ENCODE measurements at places on chromosomes 16 and 17.

DNA sequence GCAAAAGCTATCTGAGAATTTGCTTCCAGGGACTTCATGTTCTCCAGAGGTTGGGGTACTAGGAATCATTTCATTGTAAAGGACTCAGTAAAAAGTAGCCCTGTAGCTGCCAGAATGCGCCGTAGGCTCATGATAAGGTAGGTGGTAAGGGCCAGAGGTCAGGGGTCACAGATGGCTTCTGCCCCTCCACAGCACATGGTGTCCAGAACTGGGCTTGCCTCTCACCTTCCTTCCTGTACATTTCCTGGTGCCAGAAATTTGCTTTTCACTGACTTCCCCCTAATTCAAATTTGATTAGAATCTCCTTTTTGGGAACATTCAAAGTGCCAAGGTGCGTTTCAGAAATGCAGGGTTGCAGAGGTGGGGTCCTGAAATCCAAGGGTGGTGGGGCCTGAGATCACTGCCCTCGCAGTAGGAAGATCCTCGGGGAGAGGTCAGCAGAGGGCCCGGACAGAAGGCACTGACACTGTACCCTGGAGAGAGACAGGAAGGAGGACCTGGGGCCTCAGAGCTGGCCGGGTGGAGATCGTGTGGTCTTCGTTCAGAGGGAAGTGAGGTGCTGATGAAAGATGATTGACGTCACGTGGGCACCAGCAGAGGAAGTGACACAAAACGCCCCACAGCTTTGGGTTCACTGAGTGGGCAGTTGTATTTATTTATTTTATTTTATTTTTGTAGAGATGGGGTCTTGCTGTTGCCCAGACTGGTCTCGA lies 25.5 kb upstream of the METRNL start:
- no peak for DNase-seq

GRCh38 chr16:66374176-66374575 lies 7.7 kb downstream of the CDH5 start:
- no peak for DNase-seq

DNA sequence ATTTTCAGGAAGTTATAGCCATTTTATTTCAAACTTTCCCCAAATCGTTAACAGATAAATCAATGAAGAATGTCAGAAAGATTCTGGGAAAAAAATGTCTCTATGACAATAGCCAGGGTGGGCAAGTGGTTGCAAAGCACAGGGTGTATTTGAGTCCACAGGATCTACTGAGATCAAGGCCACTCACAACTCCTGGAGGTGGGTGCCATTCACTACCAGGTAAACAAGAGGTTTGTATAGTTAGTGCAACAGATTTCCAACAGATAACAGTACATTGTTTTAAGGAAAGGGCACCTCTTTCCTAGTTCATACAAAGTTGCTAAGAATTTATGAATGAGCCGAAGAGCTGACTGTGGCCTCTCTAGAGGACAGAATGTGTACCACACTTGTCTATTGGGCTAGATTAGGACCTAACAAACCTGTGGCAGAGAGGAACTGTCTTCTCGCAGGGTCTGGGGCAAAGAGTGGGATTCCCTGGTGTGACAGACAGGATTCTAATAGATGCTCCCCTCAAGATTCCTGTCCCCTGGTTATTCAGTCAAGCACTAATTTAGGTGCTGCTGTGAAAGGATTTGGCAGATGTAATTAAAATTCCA lies 52.0 kb upstream of the ZNF629 start:
- no peak for DNase-seq

- DNase-seq, result no peak
Observed at GRCh38 chr16:57970970-57971369, at the start of gene CNGB1. Gene CNGB1 (minus strand): TSS chr16:57971128. CDS start chr16:57967286, 3,842 bp downstream.

DNA sequence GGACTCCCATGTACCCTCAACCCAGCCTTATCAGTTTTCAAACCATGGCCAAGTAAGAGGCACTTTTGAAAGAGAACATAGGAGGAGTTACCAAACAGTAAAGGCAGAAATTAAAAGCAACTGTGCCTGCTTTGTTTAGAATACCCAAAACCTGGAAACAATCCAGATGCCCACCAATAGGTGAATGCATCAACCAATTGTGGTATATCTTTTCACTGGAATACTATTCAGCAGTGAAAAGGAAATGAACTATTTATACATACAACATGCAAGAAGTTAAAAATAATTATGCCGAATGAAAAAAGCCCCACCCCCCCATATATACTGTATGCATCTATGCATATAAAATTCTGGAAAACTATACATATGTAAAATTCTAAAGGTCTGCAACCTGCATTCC lies 37.0 kb downstream of the PITPNC1 start:
- no peak for DNase-seq

DNA sequence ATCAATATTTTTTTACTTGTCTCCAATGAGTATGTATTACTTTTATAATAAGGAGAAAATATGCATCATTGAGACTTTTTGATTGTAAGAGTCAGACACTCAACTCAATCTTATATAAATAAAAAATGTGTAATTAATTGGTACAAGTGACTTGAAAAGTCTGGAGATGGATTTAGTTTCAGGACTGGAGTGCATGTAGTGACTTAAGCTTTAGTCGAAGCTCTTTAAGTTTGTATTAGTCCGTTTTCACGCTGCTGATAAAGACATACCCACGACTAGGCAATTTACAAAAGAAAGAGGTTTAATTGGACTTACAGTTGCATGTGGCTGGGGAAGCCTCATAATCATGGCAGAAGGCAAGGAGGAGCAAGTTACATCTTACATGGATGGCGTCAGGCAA lies 60.7 kb upstream of the NKD1 start:
- no peak for DNase-seq

GRCh38 chr17:17723354-17724261 lies 42.4 kb downstream of the RAI1 start:
- no peak for DNase-seq

- no peak for DNase-seq
Observed at GRCh38 chr17:21129023-21129681, 2.4 kb downstream of the DHRS7B start.

DNA sequence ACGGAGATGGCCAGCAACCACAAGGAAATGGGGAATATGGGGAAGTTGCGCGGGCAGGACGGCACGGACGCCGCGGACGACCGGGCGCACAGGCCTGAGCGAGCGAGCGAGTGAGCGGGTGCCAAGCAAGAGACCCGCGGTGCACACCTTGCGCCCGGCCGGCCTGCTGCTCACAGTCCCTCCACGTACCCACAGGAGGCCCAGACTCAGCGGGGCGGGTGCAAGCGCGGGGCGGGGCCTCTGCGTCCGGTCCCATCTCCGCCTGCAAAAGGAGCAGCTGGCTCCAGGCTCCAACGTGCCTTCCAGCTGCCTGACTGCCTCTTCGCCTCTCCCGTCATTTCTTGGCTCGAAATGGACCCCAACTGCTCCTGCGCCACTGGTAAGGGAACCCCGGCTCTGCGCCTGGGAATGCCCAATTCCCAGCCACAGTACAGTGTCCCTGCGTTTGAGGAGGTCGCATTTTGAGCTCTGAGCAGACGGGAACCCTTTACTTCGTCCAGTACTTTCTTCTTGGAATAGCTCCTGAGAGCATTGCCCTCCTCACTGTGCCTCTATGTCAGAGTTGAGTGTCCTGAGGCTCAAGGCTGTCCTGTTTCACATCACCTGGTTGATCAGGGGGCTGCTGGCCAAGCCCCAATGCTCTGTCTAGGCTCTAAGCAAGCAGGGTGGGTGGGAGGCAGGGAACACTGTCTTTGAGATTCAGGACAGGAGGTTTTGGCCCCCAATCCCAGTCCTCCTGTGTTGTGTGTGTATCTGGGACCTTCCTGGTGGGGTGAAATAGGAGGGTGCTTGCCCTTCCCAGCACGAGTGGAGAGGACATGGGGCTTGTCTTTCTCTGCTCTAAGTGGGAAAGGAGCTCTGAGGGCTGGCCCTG lies 8.1 kb upstream of the MT1E start:
- DNase-seq, result no peak

GRCh38 chr17:68657166-68657565 lies 56.0 kb upstream of the FAM20A start:
- DNase-seq, result no peak

DNA sequence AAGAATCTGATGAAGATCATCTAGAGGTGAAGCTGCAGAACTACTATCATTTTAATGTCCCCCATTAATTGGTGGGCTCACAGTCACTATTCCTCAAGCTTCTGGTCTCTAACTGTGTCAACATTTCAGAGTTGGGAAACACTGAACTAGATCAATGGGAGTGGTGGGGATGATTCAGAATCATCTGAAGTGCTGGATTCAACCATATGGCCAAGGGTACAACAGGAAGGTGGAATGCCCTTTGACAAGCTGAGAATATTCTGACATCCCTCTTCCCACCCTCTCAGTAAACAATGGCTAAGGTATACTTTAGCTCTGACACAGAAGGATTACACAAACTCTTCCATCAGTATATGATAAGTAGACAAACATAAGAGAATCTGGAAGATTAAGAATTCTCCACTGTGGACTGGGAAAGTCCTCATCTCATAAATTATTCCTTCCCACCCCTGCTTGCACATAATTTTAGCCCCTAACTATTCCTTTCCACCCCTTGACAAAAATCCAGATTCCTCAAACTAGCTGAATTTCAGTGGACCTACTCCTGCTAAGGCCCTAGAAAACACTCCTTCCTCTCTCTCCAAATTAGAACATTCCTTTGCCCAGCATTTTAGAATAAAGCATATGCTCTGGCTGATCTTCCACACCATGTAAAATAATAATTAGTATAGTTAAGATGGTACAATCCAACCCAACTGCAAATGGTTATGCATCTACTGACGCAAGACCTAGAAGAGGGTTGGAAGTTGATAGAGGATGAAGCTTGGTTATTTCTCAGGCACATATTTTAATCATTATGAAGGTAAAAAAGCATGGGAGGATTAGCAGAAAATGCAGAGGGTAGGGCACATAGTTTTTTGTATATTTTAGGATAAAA lies 16.3 kb upstream of the RFFL start:
- DNase-seq, result no peak

DNA sequence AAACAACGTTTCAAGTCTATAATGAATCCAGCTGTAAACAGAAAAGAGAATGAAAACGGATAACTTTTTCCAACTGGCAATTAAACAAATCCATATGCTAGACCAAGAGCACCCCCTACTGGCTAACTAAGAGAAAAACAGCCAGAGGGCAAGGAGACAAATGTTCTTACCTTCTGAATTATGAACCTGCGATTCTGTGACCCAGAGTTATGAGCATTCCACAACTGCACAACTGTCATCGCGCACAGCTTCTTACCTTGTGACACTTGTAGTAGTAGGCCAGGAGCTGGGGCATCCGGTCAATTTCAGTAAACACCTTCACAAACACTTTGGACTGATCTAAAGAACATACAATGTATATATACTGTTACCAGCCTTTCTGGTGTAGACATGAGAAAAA lies 18.6 kb downstream of the COG7 start:
- DNase-seq, result no peak

DNA sequence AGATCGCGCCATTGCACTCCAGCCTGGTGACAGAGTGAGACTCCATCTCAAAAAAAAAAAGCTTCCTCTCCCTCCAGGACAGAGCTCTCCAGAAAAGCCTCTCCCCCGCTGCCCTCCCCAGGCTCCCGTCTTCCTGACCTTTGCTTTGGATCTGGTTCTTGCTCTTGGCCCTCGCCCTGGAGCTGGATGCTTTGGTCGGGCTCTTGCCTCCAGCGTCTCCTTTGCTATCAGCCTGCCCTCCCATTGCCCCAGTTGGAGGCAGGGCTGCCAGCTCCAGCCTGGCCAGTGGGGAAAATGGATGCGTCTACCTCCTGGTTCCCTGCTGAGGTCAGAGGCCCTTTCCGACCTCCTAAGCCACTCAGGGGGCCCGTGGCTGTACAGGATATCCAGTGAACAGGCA lies 35.9 kb downstream of the TRARG1 start:
- DNase-seq, result no peak

DNA sequence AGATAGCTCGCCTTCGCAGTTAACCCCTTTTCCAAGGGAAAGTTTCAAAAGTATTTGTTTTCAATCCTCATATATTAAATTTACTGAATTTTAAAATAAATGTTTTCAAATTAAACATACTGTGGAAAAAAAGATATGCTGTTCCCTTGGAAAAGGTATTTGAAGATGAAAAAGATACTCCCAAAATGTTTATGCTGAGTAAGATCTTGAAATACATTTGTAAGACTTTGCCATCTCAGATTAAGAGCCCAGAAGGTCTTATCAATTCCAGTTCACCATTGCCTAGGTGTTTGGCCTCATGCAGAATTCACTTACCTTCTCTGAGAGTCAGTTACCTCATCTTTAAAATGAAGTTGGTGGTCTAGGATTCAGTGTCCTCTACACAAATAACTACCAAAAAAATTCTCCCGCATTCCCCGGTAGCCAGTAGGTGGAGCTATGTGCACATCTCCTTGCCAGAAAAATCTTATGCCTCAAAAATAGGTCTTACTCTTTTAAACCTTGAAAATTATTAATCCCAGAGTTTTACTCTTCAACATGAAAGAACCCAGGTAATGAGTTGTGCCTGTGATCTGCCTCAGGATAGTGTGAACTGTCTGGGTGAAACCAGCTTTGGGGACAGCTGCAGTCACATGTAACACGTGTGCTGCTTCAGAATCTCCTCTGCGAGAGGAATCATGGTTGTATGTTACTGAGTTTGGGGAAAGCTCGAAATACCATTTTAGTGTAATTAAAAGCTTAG lies 178.3 kb downstream of the MRTFB start:
- DNase-seq, result no peak

- no peak for DNase-seq
Observed at GRCh38 chr17:17387498-17388362, 84.6 kb downstream of the NT5M start.

GRCh38 chr17:4968486-4969046 lies 949 bp upstream of the SPAG7 start:
- no peak for DNase-seq

- DNase-seq, result no peak
Observed at GRCh38 chr16:3012828-3013420, at the start of gene CLDN9. Gene CLDN9 (plus strand): TSS chr16:3012923. CDS start chr16:3013363, 440 bp downstream.

DNA sequence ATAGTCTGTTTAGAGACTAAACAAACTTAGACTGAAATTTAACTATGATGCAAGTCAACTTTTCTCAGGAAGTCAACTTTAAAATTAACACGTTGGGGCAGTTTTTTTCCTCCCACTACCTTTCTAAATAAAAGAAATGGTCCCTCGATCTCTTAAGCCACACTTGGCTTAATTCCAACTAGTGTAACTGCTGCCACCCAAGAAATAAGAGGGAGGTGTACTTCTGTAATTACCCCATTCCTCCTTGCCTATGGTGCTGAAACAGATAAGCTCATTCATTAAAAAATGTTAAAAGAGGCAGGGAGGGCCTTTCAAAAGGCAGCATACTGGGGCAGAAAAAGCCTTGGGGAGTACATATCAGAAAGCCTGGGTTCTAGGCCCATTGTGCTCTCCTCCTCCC lies 59.8 kb downstream of the NCOR1 start:
- no peak for DNase-seq

- no peak for DNase-seq
Observed at GRCh38 chr17:37050920-37051319, 102.2 kb downstream of the AATF start.
